ENCODE measurements at places on chromosomes 4 and X. TPM values are rescaled to one million over a fixed set of nuclear protein-coding genes. Genes with fewer than 3 reads are reported as not detected.

GRCh38 chr4:128242601-128243000 lies 45.0 kb downstream of the PGRMC2 start:
- no peak for DNase-seq

DNA sequence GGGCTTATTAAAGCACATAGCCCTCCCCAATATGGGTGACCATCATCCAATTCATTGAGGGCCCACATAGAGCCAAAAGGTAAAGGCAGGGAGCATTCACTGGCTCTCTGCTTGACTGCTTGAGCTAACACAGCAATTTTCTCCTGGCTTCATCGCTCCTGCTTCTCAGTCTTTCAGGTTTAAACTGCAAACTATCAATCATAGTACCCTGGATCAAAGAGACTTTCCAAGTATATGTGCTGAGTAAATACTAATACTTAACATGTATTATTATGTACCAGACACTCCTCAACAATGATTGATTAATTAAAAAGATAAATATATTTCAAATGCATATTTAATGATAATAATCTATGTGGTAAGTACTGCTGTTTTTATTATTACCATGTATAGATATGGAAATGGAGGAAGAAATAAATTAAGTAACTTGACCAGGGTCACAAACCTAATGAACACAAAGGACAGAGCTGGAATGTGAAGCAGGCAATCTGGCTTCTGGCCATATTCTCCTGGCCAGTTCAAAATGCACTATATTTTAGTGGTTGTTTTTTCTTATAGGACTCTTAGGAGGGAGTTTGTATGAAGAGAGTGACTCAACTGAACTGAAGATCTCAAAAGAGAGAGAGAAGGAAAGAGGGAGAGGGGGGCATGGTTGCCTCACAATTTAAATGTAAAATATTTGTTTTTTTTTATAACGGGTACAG lies 1197.3 kb downstream of the TECRL start:
- DNase-seq = no peak

DNA sequence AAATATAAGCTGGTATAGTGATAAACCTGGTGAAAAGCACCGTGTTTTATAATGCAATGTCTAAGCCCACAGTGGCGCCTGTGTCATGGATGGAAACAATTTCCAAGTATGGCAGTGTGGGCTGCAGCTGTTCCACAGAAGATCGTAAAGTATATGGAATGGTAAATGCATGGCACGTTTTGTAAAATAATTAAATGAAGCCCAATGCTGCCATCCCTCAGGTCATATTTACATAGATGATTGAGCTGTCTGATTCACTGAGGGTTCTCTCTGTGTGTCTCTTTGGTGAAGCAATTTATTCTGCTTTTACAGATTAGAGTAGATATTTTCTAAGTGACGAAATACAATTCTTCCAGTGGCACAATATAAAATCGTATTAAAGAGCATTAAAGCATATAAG lies 164.8 kb downstream of the ASMT start:
- no peak for DNase-seq

DNA sequence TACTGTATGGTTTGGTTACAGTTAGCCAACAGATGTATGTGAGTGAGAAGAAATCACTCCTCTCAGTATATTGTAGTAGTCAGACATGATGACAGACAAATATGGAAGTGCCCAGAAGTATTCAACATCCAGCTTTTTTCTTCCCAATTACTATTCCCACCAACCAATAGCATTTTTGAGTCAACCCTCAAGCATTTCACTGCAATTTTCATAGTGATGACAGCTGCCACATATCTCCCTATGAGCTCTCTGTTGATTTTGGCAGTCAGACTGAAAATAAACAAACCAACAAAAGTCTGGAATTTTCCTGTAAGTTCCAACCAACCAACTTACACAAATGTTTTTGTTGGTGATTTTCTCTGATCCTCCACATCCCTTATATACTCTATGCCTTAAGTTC lies 8.2 kb upstream of the TRAM1L1 start:
- DNase-seq = no peak

DNA sequence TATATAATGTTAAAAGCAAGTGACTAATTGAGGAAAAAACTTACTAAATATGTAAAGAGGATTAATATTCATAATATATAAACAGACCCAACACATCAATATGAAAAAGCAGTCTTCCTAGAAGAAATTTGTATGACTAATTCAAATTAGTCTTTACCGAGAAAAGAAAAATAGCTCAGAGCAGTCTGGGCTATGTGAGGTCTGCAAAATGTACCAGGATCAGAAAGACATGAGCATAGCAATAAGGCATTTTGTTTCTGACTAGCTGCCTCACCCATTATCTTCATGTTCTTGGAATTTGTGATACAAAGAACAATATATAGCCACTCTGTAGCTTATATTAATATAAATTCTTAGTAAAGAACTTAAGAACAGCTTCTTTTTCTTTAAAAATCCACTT lies 13.7 kb upstream of the TMPRSS11B start:
- DNase-seq = no peak

DNA sequence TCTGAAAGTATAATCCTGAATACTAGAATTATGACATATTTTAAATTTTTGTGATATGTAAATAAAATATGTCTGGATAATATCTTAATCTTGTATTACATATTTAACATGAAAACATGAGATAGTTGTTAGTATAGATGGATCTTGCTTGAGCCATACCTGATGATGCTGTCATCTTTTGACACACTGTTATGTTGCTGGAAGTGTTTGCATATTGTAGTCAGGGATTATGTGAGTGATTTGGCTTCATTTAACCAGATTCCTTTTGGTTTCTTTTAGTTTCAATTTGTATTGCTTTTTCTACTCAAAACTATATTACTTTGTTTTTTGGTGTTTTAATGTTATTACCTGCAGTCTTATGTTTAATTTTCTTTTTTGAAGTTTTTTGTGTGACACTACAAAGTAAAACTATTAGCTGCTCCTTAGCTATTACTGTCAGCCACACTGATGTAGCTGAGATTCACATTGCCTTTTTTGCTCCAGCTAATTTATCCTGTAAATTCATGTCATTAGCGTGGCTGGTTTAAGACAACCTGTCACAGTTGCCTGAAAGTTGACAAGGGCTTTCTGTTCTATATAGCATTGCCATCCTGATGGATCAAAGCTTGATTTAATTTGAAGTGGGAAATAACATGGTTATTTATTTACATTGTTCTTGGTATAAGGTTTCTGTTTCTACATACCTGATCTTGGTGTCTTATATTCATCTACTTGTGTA lies 33.7 kb downstream of the METAP1 start:
- DNase-seq = no peak

DNA sequence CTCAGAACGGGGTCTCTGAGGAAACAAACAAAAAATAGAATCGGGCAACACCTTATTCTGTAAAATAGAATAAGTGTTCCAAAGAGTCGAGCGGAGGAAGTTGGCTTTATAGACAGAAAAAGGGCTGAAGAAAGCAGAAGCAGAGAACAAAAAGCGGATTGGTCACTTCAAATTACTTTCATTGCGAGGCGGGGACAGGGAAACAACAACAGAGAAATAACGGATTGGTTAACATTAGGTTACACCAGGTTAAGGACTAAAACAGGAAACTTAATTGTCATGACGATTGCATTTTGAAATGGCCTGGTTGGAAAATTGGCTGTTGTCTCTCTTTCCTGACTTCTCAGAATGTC lies 433 bp upstream of the COQ2 start:
- DNase-seq = peak; percentile 78

Gene PPP2R2C
- 0.39 TPM for polyA plus RNA-seq

Gene PRR32
- polyA plus RNA-seq = not detected
